Activated CD4-positive, CD25-positive, alpha-beta regulatory T cell (primary cell): ENCODE measurements at places on chromosomes 4 and X.

DNA sequence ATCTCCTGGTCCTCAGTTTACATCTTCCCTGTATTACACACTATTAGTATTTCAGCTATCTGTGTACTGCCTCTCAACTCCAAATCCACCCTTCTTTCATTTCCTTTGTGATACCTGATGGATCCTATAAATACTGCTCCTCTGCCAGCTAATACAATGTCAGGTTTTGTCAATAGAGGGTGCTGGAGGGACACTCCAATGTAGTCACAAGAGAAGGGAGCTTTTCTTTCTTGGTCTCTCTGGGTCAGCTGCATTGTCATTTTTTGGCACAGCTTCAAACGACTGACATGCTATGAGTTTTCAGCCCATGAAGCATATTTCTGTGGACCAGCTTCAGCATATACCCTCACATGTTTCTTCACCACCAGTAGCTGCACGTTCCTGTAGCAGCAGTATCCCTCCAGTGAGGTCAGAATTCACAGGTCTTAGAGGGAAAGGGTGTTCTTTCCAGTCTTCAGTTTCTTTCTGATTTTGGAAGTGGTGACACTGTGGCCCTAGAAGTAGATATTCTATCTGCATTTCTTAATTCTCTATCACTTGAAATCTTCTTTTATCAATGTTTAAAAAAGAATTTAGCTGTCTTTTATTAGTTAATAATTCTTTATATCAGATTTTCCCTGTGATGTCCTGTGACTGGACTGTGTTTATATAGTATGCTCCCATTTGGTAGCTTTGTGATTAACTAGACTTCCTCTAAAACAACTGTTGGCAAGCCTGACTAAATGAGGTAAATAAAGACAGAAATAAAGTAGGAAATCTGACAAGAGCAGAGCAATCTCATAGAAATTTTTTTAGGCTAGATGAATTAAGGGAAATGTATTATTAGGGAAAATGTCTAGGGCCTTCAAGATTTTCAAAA, 60.6 kb downstream of the GABRA2 start:
- no peak for DNase-seq

- DNase-seq = no peak
Observed at GRCh38 chr4:22625311-22625710, 67.4 kb upstream of the GBA3 start.

DNA sequence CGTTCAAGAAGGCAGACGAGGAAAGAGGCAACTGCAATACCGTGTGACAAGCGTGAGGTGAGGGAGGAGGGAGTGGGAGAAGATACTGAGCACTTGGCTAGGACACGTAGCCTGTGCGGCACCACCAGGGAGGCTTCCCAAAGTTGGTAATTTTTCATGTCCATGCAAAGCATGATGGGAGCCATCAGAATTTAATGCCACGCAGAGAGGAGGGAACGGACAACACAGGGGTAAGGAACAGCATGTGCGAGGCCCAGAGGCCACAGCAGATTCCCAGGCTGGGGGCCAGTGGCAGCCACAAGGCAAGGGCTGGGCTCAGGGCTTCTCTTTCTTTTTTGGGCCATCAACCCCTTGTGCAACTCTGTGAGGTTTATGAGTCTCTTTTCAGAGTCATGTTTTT, 11.0 kb upstream of the CLDN24 start:
- no peak for DNase-seq

DNA sequence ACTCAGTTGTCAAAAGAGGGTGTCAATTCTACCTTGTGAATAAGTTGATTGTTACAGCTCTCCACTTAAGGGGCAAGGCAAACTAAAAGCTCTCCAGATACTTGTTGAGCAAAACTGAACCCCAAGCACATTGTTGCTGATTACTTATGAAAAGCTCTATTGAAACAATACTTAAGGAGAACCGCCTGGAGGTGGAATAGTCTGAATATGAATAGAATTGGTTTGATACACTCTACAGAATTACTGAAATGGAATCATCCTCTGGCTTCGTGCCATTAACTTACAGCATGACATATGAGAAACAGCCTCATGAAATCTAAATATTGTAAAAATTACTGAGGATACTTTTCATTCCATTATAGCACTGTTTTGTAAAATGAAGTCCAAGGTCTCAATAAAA, 127.0 kb upstream of the SH3RF1 start:
- no peak for DNase-seq

GRCh38 chr4:8664031-8664805, 71.7 kb downstream of the CPZ start:
- no peak for DNase-seq

DNA sequence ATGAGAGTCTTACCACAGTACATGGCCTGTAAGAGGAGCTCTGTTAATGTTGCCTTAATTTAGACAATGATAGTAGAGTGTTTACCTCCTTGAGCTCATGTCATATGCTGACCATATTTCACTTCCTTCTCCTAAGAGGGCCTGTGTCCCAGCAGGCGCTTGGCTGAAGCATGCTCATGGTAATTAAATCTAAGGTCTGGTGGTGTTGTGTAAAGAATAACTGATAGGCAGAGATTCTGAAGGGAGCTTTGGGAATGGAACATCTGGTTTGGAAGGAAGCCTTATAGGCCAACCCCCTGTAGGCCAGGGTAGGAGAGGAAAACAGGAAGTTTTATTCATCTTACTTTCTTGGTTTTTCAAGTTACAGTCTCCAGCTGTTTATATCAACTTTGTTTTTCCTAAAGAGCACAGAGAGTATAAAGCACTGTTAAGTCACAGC, 300.2 kb downstream of the USP46 start:
- no peak for DNase-seq

GRCh38 chr4:152348670-152349069, 187.2 kb downstream of the FBXW7 start:
- no peak for DNase-seq

- DNase-seq = no peak
Observed at GRCh38 chrX:96776966-96777365, 92.3 kb downstream of the DIAPH2 start.

DNA sequence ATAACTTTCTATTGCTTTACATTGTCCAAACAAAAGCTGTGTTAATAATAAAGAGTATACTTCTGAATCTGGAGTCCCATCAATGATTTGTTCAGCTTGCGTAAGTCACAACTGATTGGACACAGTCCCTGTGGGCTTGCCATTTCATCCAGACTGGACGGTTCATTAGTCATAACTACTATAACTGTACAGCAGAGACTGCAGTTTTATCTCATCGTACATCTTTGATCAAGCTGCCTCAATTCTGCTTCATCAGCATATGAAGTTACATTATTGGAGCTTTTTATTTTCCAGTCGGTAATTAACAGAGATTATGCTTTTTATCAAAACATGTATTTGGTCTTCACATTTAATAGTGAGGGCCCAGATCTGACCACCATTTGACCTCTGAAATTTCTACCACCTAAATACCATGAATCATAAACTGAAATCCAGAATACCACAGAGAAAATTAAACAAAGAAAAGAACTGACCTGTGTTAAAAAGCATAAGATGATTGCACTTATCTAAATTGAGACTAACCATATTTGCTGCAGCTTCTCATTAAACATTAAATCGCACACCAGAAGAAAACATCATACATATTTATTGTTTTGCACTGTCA, 12.5 kb upstream of the MAB21L2 start:
- DNase-seq = no peak

DNA sequence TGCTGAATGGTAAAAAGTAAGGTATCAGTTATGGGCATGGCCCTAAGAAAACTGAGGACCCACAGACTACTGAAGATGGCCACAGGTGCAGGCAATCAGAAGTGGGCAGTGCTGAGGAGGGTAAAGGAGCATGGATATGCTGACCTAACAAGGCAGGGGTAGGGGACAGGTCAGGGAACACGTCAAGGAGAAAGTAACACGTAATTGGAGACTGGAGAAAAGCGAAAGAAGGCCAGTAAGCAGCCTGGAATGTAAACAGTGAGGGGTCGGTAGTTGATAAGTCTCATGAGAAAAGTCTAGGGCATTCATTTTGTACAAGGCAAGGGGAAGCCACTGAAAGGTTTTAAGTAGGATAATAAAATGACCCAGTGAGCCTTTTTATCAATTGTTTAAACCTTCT, 153.3 kb downstream of the PRDM5 start:
- DNase-seq = no peak

- no peak for DNase-seq
Observed at GRCh38 chrX:10447564-10448214, 172.7 kb downstream of the MID1 start.
